ENCODE measurements at places on chromosomes 4 and X.

DNA sequence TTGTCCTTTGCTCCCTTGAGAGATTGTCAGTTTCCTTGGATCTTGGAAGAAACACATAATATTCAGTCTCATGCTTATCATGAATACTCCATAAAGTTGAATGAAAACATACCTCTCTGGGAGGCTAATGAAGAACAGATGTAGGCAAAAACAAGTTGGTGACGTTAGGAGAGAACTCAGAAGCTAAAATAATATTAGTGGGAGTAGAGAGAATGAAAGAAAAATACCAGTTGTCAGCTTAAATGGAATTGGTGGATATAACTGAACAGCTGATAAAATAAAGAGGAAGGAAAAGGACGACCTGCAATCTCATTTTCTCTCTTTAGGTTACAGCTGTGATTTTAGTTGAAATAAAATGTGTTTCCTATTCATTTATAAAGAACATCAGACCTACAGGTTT lies 124.8 kb downstream of the SNCA start:
- no peak for DNase-seq

- DNase-seq = no peak
These were observed 171.1 kb upstream of the PPARGC1A start for GRCh38 chr4:24060932-24061331.

DNA sequence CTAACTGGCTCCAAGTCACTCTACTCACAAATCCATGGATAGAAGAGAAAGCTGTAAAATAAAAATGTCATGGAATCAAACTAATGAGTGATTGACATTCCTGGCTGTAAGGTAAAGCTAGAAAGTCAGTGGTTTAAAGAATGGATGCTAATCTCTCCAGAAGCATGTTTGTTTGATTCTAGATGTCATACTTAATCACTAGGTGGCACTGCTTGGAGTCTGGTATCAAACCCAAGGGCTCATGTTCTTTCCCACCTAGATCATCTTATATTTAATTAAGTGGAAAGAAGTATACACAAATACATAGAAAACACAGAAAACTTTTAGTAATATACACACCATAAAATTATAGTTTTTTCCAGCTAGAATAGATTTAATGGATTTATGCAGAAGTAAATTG lies 2666.6 kb downstream of the PCDH7 start:
- DNase-seq = no peak

DNA sequence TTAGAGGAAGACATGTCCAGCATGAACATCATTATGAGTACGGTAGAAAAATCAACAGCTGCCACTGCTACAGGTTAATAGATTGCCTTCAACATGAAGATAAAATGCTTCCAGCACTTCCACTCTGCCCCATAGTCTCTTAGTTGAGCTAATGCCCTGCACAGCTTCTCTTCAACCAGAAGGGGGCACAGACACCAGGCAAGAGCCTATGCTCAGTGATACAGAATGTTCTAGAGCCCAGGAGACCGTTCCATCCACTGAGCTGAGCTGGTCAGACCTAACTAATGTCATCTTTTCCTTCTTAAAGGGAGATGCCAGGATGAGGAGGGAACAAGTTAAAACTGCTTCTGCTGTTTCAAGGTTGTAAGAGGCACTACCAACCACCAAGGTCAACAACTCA lies 42.2 kb downstream of the SMIM10L2A start:
- no peak for DNase-seq

GRCh38 chr4:139957065-139957464 lies 196.9 kb downstream of the MAML3 start:
- DNase-seq = no peak

DNA sequence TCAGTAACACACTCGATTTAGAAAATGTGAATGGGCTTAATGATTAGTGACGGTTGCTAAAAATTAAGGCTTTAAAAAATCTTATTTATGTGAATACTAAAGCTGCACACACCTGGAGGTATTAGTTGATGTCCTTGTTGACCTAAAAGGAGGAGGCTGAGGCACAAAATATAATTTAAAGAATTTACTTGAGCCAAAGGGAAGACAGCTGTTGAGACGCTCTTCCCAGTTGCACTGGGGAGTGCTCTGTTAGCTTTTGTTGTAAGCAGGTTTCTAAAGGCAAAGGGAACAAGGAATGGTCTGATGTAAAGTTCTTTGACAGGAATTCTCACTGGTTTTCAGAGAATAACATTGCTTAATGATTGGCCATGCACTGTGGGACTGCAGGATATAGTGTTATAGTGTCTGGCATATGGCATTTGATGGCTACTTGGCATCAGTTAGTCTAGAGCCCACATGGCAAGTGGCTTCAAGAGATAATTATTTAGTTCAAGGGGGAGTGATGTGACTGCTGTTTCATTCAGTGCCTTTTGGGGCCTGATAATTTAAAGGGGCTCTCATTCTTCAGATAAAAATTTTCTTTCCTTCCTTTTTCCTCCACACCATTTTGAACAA lies 30.8 kb upstream of the PGM2 start:
- no peak for DNase-seq

DNA sequence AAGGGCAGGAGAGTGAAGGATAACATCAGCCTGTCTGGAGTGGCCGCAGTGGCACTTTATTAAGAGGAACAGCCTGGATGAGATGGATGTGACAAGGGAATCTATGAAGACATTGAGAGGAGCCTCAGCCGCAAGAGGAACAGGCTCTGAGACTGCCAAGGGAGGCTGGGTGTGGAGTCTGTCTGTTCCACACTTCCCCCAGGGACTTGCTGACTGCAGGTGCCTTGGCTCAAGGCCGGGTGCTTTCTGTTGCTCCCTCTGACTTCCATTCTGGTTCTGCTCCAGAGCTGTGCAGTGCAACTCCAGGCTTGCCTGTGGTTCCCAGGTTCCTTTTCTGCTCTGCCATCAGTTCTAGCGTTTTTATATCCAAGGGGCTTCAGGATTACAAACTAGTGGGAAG lies 54.6 kb downstream of the FRMPD3 start:
- DNase-seq = no peak

GRCh38 chrX:119654112-119654531 lies 38.8 kb downstream of the SEPTIN6 start:
- no peak for DNase-seq

DNA sequence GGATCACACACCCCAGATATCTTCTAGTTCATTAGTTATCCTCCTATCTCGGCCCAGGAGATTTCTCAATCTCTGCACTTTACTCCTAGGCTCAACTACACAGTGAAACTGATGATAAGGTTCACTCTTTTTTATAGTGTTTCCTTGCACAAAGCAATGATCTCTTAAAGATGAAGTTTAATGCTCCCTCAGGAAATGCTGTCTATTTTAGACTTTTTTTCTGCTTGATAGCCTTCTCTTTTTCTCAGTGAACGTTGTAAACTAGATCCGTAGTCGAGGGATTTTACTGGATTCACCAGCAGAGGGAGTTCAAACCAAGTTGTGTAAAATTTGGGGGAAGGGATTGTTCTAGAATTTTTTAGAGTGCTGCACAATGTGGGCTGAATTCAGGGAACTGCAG lies 269.6 kb downstream of the GBA3 start:
- DNase-seq = no peak

- DNase-seq = no peak
These were observed 30.8 kb upstream of the VCX2 start for GRCh38 chrX:8201896-8202331.

GRCh38 chrX:34978171-34978570 lies 35.6 kb downstream of the FAM47B start:
- DNase-seq = no peak

DNA sequence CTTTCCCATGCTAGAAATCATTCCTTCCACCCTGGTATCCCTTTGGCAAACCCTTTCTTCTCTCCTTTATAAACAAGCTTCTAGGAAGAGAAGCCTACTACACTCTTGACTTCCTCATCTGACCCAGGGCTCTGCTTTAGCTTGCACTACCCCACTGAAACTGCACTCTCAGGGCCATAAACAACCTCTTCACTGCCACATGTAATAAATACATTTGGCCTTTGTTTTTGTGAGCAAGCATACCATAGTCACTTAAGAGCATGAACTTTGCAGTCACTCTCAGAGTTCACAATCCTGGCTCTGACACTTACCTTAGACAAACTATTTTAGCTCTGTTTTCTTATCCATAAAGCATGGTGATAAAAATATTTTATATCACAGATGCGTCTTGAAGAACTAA lies 50.7 kb upstream of the USP38 start:
- DNase-seq = no peak

GRCh38 chrX:100609591-100609990 lies 24.9 kb downstream of the TNMD start:
- DNase-seq = no peak

DNA sequence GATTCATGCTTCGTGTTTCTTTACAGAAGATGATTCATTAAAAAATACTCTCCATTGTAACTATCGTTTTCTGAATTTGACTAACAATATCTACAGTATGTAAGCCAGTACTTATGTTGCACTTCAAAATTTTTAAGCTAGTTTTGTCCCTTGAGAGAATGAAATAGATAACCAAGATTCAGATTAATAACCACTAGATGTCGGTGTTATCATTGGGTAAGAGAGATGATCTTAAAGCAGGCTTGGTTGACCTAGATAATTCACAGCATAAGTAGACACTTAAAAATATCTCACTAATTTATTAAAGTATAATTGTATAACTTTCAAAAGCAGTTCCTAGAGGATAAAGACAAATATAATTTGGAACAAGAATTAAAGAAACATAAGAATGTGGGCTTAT lies 430.9 kb downstream of the C4orf33 start:
- no peak for DNase-seq

DNA sequence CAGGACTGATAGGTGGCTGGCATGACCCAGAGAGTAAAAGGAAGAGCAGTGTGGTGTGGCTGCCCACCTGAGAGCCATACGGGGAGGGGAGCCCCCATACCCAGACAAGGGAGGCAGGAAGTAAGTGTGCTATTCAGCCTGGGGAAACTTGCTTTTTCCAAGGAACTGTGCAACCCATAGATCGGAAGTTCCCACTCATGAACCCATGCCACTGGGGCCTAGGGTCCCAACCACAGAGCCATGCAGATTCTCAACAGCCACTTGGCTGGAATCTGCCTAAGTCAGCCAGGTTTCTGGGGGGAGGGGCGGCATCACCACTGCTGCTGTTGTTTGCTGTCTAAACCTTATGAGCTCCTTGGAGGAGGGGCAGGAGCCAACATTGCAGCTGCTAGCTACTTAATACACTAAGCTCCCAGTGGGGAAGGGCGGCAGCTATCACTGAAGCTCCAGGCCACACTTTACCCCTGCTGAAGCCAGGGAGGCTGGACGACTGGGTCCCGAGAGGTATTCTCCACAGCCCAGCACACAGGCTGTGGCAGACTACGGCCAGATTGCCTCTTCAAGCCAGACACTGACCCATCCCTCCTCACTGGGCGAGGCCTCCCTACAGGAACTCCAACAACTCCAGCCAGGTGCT lies 410.4 kb downstream of the INPP4B start:
- DNase-seq = peak; percentile 46

DNA sequence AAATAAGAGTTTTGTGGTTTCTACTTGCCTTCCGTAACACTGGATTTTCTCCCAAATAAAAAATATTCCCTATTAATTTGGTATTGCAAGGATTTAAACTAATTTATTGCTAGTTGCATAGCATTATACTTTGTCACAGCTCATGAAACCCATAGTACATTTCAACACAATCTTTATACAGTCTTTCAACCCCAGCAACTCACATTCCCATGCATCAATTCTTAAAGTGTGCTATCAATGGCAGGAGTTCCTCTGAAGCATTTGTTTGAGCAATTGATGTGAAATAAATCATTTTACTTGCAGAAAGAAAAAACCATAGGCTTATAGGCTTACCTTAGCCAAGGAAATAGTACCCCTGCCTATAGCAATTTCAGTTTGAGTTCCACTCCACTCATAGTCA lies 251.9 kb downstream of the PAPSS1 start:
- DNase-seq = no peak

- no peak for DNase-seq
These were observed 173.7 kb downstream of the PWWP3B start for GRCh38 chrX:106341823-106342222.

- DNase-seq = no peak
These were observed 362.1 kb downstream of the UNC5C start for GRCh38 chr4:95186666-95187065.

DNA sequence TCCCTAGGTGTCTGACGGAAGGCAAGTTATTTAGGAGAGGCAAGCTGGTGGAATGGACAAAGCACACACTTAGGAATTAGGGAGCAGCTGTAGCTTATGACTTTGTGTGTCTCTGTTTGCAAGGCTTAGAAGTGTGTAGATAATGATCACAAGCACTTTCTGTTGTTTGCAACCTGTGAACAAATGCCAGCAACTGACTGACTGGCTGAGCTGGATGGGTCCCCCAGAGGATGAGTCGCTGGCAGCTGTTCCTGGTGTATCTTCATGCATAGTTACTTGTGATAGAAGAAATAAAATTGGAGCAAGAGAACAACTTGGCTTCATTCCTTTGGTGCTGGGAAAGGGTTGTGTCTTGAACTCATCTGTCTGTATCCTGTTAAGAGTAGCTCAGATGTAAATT lies 64.2 kb upstream of the BEND4 start:
- DNase-seq = no peak

GRCh38 chrX:925094-925493 lies 287.4 kb downstream of the CRLF2 start:
- no peak for DNase-seq

DNA sequence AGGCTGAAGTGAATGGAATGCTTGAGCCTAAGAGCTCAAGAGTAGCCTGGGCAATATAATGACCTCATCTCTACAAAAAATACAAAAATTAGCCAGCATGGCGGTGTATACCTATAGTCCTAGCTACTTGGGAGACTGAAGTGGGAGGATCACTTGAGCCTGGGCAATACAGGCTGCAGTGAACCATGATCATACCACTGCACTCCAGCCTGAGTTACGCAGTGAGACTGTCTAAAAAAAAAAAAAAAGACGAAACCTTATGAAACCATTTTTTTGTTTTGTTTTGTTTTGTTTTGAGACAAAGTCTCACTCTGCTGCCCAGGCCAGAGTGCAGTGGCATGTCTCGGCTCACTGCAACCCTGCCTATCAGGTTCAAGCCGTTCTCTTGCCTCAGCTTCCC lies 36.9 kb downstream of the TLR10 start:
- no peak for DNase-seq

- no peak for DNase-seq
These were observed 22.3 kb upstream of the VSIG1 start for GRCh38 chrX:108022491-108023089.

DNA sequence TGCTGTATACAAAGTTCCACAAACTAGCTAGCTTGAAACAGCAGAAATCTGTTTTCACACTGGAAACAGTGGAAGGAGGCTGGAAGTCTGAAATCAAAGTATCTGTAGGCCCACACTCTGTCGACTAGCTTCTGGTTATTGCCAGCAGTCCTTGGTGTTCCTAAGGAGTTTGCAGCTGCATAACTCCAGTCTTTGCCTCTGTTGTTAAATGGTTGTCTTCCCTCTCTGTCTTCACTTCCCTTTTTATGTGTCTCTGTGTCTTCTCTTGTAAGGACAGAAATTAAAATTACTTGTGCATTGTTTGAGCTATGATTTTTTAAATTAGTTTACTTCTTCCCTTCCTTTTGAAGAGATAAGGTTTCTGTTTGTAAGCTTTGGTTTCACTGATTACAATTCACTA lies 8.2 kb downstream of the MTHFD2L start:
- no peak for DNase-seq

GRCh38 chr4:122309988-122310626 lies 68.7 kb upstream of the ADAD1 start:
- no peak for DNase-seq
